Osteocyte (in vitro differentiated cells): ENCODE measurements at places on chromosomes 16 and 17. TPM values are rescaled to one million over a fixed set of nuclear protein-coding genes. Genes with fewer than 3 reads are reported as not detected.

DNA sequence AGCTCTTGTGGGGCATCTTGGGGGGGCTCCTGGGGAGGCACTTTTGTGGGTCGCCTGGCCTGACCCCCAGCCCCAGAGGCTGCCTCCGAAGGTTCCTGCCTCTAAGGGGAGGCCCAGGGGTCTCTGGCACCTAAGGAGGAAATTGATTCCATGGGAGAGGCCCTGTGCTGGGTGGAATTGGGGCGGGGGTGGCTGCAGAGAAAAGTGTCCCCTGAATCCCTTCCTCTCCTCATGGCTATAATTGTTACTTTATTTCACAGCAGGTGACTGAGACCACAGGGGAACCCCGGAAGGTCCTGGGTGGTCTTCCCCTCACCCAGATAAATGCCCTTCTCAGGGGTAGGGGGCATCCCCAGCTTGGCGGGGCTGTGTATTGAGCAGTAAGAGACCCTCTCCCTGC is 3.1 kb downstream of the GLIS2 start:
- DNase-seq = no peak

- no peak for DNase-seq
Measured at GRCh38 chr16:18937390-18937789, 11.2 kb upstream of the SMG1 start.

Gene SCNN1B
- not detected in 2 replicates for total RNA-seq

Gene SBK1
- 4.9 and 5.0 TPM in 2 replicates for total RNA-seq

GRCh38 chr16:35302859-35303258 is 1843.4 kb downstream of the TP53TG3F start:
- no peak for DNase-seq

GRCh38 chr16:85256190-85256739 is 144.0 kb upstream of the CIBAR2 start:
- no peak for DNase-seq

Gene SERPINF2
- total RNA-seq = 0.38 and 0.50 TPM in 2 replicates

DNA sequence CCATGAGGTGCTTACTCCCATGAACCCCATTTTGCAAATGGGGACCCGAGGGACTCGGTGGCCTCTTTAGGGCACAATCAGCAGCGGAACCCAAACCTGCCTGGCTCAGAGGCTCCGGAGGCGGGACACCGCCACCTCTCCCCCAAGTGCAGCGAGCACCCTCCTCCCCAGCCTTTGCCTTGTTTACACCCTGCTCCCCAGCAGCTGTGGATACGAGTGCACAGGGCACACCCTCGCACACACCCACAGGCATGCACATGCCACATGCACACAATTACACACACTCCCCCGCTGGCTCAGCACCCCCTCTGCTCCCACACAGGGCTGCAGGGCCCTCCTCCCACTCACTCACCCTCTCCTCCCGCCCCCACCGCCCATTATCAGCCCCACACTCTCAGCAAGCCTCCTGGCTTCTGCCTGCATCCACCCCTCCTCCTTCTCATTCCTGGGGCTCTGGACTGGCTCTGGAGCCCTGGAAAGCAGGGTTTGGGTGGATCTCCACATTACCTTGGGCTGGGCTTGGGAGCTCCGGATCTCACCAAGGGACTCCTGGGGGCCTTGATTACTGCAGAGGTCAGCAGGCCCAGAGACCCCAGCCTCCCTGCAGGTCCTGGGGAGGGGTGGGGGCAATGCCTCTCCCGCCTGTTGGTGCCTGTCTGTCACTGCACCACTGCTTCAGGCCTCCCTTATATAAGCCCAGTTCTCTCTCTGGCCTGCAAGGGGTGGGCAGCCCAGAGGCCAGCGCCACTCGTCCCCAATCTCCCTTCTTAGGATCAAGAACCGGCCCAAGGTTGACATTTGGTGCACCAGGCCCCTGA is 6.4 kb downstream of the PDK2 start:
- DNase-seq = no peak

Gene NBR1
- 102 and 104 TPM in 2 replicates for total RNA-seq

DNA sequence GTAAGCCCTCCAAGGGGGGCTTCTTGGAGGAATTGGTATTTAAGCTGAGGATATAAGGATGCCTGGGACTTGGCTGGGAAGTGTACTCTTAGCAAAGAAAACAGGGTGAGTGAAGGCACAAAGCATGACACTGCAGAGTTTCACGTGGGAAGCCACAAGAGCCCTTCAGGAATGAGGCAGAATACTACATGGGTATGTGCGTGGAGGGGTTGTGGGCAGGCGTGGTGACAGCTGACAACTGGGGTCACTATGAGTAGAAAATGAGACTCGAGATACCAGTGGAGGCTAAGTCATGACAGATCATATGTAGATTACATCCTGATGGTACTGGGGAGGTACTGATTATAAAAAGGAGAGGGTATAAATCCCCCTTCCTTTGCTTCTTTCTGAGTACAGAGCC is 78.1 kb upstream of the XYLT1 start:
- no peak for DNase-seq
